ENCODE measurements at places on chromosomes 11 and 22. TPM values are rescaled to one million over a fixed set of nuclear protein-coding genes. Genes with fewer than 3 reads are reported as not detected.

CAPN5 gene
- total RNA-seq, result 143 TPM

GRCh38 chr11:953512-953911 lies 27.8 kb downstream of the AP2A2 start:
- no peak for DNase-seq

SLC22A9 gene
- not detected for total RNA-seq

GRCh38 chr11:110235966-110236365 lies 60.4 kb downstream of the RDX start:
- no peak for DNase-seq

MB gene
- 3.4 TPM for total RNA-seq

ELFN2 gene
- total RNA-seq, result 0.10 TPM
